Hematopoietic multipotent progenitor cell treated with erythropoietin and hydrocortisone succinate and interleukin-3 and kit ligand, for 4 days (in vitro differentiated cells): ENCODE measurements at places on chromosomes 1 and 21.

- no peak for DNase-seq
These were observed 66.9 kb upstream of the TNR start for GRCh38 chr1:175810305-175810704.

GRCh38 chr1:221066351-221067001, 187.2 kb downstream of the HLX start:
- DNase-seq = no peak

- no peak for DNase-seq
These were observed 21.2 kb downstream of the HFM1 start for GRCh38 chr1:91383456-91383855.

- no peak for DNase-seq
These were observed 10.1 kb downstream of the MEF2D start for GRCh38 chr1:156490401-156491032.

DNA sequence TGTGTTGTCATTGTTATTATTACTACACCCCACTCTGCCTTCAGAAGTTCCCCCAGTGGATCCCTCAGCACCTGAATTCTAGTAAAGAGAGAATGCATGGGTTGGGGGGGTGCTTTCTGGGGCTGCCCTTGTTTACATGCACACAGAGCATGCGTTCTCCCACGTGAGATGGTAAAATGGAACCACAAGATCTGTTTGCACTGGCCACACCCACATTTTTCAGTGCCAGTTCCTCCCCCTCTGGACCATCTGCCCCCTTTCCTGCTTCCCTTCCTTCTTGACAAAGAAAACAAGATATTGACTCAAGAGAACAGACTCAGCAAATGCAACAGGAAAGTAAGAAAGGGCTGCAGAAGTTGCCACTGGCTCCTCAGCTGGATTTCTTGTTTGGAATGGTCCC, 8.9 kb downstream of the SLC6A17 start:
- DNase-seq = no peak

- no peak for DNase-seq
These were observed 11.7 kb downstream of the COL18A1 start for GRCh38 chr21:45416620-45417019.

DNA sequence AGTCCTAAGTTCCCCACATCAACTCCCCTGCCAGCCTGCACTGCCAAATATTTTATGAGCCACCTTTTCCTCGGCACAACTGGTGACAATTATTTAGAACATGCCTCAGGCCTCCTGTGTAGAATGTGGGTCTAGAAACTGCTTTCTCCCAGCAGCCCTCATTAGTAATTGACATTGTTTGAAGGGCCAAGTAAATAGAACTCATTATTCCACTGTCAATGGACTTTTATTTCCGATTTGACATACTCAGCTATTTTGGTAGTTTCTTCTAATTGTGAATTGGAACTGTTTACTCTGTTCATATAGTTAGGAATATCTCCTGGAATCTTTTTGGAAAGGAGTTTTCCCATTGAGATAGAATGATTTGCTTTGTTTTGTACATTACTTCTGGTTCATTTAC, 168.8 kb upstream of the L1TD1 start:
- DNase-seq = no peak

DNA sequence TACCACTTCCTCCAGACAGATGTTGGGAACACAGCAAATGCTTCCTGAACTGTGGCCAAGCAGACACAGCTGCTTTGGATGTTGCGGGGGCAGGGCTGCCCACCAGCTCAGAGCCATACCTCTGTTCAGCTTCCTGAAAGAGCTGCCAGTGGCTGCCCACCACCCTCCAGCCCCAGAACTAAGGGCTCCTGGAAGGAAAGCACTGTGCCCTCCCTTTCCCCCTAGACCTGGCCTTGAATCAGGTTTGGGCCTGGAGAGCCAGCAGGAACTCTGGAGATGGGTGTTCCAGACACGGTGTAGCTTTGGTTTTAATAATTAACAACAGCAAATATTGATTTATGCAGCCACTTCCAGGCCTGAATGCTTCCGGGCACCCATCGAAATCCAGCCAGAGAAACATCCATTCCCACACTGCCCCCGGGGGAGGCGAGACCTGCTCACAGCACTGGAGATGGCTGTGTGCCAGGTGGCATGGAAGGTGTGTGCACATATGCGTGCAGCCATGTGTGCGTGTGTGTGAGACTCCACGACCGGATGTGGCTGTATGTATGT, 45.7 kb downstream of the RAP1GAP start:
- DNase-seq = no peak

- DNase-seq = no peak
These were observed 253.8 kb downstream of the DYRK1A start for GRCh38 chr21:37620401-37620800.

DNA sequence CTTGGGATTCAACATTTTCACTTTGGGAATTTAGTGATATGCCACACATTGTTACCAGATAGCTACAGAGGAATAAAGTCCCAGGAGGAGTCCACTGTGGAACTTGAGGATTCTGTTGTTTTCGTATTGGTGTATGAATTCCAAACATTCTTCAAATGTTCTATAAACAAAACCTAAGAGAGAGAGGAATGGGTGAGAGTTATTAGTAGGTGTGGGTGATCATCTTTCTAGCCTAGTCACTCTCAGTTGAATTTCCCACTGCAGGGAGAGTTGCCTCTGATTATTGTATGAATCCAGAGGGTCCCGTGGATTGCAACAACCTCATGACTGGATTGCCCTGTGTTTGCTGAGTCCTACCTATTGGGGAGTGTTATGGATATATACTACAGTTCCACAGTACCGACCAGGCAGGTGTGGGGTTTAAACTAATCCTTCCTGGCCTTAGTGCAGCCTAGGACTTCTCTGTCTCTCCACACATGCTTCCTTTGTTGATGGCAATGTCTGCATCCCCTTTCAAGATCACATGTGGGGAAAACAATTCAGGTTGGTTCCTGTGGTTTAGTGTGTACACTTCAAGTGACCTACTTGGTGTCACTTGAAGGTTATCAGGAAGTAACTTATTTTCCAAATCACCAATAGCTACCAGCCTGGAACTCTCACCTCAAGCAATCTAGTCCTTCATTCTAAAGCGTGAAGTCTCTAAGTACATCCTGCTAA, 91.8 kb downstream of the ADCY10 start:
- no peak for DNase-seq

GRCh38 chr1:20998826-20999225, 177.9 kb downstream of the EIF4G3 start:
- DNase-seq = peak; percentile 47

DNA sequence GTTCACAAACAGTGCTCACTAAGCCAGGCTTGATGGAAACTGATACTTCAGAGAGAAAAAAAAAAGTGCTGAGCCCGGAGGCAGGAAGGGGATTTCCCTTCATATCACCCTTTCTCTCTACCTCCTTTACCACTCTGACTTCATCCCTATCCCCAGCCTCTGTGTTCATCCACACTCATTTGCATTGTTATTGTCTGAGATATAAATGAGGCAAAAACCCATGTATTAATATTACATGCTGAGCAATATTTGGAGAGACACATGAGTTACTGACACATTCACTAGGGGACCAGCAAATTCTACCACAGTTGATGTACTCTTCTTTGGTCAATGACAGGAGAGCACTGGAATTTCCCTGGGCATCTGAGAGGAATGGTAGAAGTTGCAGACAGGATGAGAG, 175.8 kb downstream of the TNFSF18 start:
- no peak for DNase-seq

DNA sequence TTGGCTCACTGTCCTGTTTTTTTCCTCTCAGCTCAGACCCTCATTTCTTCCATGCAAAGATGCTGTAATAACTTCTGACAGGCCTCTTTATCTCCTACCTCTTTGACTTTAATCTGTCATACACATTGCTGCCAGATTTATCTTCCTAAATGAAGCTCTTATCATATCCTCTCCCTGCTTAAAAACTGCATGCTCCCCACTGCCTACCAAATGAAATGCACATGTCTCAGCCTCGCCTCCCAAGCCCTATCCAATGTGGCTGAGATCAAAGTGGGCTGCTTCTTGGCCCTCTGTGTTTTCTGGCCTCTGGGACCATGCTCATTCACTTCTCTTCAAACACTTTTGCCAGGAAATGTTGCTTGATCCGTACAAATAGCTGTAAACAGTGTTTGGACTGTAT, 38.3 kb downstream of the IRF2BP2 start:
- DNase-seq = no peak

DNA sequence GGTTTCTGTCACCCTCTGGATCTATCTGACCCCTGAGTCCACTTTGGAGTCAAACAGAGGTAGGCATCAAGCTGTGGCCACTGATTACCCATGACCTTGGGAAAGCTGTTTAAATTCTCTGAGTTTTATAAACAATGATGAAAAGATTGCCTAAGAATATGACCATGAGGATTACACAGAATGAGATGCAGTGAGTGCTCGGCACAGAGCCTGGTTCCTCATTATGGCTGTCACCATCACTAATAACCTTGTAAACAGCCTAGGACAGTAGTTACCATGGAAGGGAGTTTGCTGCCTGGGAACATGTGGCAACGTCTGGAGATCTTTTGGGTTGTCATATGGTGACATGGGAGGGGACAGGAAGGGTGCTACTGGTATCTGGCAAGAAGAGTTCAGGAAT, 248.3 kb upstream of the KAZN start:
- DNase-seq = no peak

- no peak for DNase-seq
These were observed 101.8 kb downstream of the TGFBR3 start for GRCh38 chr1:91784191-91784590.

GRCh38 chr1:192053531-192053971, 104.7 kb upstream of the RGS18 start:
- no peak for DNase-seq

- DNase-seq = no peak
These were observed 18.9 kb downstream of the GPA33 start for GRCh38 chr1:167071286-167071685.

DNA sequence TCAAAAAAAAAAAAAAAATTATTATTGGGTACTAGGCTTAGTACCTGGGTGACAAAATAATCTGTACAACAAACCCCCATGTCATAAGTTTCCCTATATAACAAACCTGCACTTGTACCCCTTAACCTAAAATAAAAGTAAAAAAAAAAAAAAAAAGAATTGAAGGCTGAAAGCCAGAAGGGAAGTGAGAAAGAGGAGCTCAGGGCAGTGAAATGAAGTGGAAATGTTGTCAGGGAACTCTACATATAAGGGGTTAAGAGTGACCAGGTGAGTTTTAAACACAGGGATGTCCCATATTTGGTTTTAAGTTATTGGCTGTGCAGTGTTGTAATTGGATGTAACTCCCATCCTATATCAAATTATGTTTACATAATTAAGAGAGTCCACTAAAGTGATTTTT, 85.7 kb upstream of the ABCD3 start:
- no peak for DNase-seq

DNA sequence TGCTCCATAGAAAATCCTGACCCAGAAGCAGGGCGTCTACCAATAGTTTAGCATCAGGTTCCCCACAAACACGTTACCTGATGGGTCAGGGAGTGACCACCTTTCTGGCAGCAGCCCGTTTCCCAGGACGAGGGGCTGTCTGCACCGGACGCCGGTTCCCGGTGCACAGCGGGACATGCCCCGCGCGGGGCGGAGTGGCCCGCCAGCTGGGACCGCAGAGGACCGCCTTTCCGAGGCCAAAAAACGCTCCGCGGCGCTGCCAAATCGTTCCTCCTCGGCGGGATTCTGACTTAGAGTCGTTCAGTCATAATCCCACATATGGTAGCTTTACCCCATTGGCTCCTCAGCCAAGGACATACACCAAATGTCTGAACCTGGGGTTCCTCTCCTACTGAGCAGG, 126.1 kb downstream of the LIPI start:
- no peak for DNase-seq

DNA sequence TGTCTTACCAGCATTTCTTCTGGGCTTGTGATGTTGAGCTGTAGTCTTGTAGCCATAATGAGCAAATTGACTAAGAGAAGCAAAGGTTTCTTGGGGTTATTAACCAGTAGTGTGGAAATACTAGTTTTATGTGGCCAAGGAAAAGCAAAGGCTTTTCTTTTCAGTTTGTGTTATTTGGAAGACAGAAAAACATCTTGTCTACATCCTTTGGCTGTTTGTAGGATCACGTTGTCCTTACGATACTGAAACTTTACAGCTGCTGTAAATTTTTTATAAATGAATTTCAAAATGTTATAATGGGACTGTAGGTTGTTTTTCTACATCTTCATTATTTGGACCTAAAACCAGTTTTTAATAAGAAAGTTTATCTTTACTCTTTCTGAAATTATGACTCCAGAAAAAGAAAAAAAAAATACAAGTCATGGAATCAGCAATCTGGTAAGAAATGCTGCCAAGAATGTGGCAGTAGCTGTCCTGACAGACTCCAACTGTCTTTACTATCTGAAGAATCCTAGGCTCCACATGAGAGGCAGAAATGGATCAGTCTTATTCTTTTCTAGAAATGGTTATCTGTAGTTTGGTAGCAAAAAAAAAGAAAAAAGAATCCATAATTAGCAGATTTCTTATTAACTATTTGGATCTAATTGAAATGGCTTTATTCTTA, 41.6 kb upstream of the QSOX1 start:
- DNase-seq = no peak

GRCh38 chr1:30697571-30698376, 25.6 kb downstream of the MATN1 start:
- no peak for DNase-seq

GRCh38 chr21:28018741-28019669, 973.7 kb downstream of the LTN1 start:
- DNase-seq = no peak

- DNase-seq = no peak
These were observed 48.5 kb downstream of the SCCPDH start for GRCh38 chr1:246772686-246773085.

GRCh38 chr1:206575165-206575893, 36.9 kb downstream of the EIF2D start:
- peak; percentile 95 for DNase-seq

- DNase-seq = no peak
These were observed 103.6 kb upstream of the COL6A1 start for GRCh38 chr21:45877821-45878469.

- no peak for DNase-seq
These were observed 17.9 kb upstream of the KCNE2 start for GRCh38 chr21:34345892-34346291.

- DNase-seq = no peak
These were observed 44.9 kb downstream of the MAP3K21 start for GRCh38 chr1:233372218-233373120.

GRCh38 chr1:12166834-12167492, at the start of gene TNFRSF1B:
TNFRSF1B (plus strand) TSS chr1:12166991; CDS start chr1:12167092, 101 bp downstream.
- DNase-seq = peak; percentile 68

GRCh38 chr1:87186346-87186745, 142.3 kb upstream of the LMO4 start:
- DNase-seq = no peak

DNA sequence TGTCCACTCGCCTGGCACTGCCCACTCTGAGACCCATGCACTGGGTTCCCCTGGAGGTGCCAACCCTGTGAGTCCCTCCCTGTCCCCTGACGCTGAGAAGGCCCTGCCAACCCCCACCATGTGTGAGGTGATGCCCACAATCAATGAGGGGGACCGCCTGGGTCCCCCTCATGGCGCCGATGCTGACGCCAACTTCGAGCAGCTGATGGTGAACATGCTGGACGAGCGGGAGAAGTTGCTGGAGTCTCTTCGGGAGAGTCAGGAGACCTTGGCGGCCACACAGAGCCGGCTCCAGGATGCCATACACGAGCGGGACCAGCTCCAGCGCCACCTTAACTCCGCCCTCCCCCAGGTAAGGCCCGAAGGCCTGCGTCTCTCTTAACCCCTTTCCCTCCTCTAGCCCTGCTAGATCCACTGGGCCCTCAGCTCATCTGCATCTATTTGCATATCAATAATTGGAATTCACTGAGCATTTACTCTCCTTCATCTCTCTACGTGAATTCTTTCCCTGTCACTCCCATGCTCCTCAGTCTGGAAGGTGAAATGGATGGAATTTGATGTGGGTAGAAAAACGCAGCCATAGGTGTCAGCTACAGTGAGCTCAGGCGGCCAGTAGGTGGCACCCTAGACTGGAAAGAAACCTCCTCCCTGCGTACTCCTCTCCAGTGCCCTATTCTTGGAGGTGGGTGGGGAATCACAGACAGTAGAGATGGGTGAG, 12.8 kb downstream of the PPFIA4 start:
- DNase-seq = peak; percentile 86
